ENCODE measurements at places on chromosomes 13 and 19. TPM values are rescaled to one million over a fixed set of nuclear protein-coding genes. Genes with fewer than 3 reads are reported as not detected.

- no peak for DNase-seq
These were observed 146.3 kb upstream of the ZNF536 start for GRCh38 chr19:30225676-30226463.

DNA sequence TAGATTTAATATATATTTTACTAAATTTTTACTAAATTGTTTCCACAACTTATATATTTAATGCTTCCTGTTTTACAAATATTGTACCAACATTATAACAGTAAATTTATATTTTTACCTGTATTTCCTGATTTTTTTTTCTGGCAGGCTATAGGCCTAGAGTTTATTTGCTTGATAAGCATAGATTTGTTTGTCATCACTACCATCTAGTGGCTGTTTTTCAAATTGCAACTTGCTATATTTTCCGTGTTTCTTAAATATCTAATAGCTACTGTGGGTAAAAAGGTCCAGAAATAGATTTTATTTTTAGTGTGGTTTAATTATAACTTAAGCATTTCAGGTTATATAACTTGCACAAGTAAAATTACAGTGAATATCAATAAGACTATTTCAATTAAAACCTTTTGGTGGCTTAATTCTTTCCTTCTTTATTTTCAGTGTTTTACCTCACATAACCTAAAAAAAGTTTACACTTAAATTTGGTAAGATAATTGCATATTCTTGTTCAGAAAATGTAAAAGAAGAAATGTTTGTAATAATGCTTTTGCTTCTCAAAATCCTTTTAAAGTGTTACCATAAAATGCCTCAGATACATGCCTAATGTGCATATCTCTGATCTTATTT, 60.6 kb downstream of the NDFIP2 start:
- DNase-seq: no peak

The ARHGEF1 gene
- 93.6 TPM for total RNA-seq

GRCh38 chr19:41449079-41449864, 6.3 kb downstream of the ERICH4 start:
- DNase-seq: peak; percentile 65

The MCEMP1 gene
- not detected for total RNA-seq

Measured in left colon (tissue), 2 donors.